Gastrocnemius medialis (tissue), 4 donors: ENCODE measurements at places on chromosomes 3 and 15. TPM values are rescaled to one million over a fixed set of nuclear protein-coding genes. Genes with fewer than 3 reads are reported as not detected.

The SPTBN5 gene
- 0.04 TPM for total RNA-seq

The GOLGA6L10 gene
- total RNA-seq, result 0.41 TPM

The SATB1 gene
- total RNA-seq, result 69.6 TPM

The ATP8B4 gene
- 3.4 TPM for total RNA-seq

GRCh38 chr15:90192961-90193786 is 8.0 kb upstream of the SEMA4B start:
- no peak for DNase-seq

DNA sequence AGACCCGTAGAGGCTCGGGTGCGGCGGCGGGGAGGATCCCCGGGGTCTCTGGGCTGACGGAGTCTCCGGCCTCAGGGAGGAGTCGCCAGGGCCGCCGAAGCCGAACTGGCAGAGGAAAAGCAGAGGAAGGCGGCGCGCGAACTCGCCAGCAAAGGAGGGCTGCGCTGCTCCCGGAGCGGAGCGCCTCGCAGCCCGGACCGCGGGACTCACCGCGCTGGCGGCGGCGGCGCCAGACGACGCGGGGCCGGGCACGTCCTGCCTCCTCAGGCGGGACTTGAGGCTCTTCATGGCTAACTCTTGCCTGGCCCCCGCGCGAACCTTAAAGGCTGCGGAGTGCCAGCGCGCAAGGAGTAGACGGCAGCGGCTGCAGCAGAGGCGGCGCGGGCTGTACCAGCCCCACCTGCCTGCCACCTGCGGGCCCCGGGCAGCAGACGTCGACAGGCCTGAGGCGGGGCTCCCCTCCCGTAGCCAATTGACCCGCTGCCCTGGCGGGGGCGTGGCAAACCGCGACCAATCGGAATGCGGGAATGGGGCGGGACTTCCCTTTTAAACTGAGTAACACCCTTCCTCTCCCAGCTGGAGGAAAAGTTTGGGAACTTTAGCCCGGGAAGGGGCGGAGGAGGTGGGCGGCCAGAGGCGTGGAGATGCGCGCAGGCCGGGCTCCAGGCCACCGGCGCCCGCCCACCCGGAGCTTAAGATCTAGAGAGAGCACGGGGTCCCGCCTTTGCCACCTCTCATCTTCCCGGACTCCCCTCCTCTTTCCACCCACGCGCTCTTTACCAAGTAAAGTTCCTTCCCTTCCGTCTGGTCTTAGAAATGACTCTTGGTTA is at the start of gene UACA:
Gene UACA (minus strand): TSS at position 439 of the 830 bp plus-strand sequence. CDS start 151 bp downstream, at position 288.
- DNase-seq, result peak; percentile 98

- DNase-seq, result no peak
Observed at GRCh38 chr3:40848421-40848820, 323.7 kb downstream of the ZNF621 start.

GRCh38 chr3:15391007-15391406 is 36.3 kb downstream of the METTL6 start:
- DNase-seq, result no peak

DNA sequence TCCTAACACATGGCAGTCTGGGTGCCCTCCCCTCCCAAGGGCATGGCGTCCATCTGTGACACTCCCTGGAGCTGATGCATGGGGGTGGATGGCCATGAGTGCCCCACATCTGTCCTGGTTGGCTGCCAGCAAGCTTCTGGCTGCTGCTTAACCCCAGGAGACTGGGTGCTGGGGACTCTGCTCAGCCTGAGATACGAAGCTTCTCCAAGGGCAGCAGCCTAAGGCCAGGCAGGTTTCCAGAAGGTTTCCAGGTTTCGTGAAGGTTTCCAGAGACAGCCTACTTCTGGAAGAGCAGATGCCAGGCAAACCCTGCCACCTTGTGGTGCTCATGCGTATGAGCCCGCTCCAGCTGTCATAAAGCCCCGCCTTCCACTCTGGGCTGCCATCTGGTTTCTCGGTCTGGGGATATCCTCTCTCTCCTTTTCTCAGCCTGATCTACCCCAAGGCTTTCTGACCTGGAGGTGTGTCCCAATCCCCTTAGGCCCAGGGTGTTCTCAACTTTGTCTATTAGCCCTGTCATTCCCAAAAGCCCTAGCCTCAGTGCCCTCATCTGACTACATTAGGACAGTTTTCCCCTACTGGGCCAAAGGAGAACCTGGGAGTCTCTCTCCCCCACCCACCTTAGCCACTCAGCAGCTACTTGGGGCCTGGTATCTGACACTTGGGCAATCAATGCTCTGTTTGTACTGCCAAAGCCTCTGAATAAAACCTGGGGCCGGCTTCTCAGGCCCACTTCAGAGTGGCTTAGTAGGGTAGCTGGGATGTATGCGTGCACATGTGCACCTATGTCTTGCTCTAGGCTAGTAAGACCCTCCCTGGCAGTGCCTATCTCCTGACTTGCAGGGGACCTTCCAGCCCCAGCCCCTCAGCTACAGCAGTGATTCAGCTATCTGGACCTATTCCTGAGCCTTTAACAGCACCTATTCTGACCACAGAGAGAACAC is 12.0 kb downstream of the MRPL46 start:
- DNase-seq, result peak; percentile 47

DNA sequence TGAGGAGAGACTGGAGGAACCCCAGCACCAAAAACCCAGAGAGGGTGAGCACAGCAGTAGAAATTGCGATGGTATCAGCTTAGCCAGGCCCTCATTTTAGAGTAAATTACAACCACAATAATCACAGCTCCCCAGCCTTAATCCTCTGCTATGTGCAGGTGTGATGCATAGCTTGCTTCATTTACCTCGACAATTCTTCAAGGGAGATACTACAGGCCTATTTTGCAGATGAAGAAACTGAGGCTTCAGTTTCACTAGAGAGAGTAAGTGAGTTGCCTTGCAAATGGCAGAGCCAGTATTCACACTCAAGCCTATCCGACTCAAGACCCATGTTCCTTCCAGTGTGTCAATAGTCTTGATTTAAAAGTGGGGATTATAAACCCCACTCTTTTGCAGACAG is 33.4 kb downstream of the LSM3 start:
- DNase-seq, result no peak

DNA sequence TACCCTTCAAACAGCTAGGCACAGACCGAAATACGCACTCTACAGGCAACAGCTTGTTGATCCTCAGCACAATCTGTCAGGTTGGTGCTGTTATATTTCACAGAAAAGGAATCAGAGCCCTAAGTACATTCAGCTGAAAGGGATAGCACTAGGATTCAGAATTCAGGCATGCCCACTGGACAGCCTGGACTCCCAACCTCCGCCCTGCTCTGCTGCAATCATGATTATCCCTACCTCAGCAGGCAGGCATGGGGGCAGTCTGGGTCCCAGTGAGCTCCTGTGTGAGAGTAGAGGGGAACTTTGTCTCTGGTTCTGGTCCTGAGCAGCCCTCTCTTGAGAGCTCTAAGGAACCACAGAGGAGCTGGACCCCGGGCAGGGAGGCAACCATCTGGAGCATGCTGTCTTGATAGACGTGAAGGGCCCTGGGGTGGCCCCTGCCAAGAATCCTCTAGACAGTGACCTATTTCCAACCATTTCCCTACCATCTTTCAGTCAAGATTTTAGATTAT is 23.4 kb upstream of the NOX5 start:
- DNase-seq, result no peak
